ENCODE measurements at places on chromosomes 2 and 18.

- no peak for DNase-seq
These were observed 47.2 kb upstream of the XPO1 start for GRCh38 chr2:61585383-61585782.

GRCh38 chr2:73028841-73029240 is 42.7 kb downstream of the SFXN5 start:
- no peak for DNase-seq

DNA sequence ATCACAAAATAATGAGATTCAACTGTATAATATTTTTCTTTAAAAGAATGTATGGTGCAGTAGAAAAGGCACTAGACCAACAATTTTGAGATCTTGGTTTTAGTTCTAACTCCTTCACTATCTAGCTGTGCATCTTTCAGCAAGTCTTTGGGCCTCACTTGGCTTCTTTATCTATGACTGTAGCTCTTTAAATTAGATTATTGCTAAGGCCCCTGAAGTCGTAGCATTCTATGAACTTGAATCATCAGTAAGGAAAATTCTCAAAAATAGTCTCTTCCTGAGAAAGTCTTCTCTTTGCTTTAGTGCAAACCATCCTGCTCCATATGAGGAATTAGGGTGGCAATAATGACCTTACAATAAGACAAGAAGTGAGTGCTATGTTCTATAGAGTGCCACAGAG is 140.4 kb downstream of the FTCDNL1 start:
- no peak for DNase-seq

DNA sequence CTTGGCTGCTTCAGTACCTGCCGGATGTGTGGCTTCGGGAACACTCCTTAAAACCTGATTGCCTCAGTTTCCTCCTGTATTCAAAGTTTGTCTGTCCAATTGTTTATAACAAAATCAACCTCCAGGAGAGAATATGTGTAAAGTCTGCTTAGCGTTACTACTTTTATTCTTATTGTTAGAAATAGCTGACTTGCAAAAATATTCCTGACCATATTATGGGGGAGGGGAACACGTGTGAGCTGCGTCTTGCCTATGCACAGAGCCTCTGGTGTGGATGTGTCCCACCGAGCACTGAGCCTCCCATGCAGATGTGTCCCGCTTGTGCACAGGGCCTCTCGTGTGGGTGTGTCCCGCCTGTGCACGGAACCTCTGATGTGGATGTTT is 82.5 kb downstream of the DCDC2C start:
- no peak for DNase-seq

- peak; percentile 75 for DNase-seq
These were observed 19.5 kb downstream of the WIPF1 start for GRCh38 chr2:174577967-174578589.

- DNase-seq: no peak
These were observed 58.1 kb downstream of the KCNS3 start for GRCh38 chr2:17936599-17936998.

- no peak for DNase-seq
These were observed 47.0 kb downstream of the CAB39 start for GRCh38 chr2:230759481-230760167.

GRCh38 chr2:48944956-48945355 is 189.4 kb upstream of the LHCGR start:
- DNase-seq: no peak

DNA sequence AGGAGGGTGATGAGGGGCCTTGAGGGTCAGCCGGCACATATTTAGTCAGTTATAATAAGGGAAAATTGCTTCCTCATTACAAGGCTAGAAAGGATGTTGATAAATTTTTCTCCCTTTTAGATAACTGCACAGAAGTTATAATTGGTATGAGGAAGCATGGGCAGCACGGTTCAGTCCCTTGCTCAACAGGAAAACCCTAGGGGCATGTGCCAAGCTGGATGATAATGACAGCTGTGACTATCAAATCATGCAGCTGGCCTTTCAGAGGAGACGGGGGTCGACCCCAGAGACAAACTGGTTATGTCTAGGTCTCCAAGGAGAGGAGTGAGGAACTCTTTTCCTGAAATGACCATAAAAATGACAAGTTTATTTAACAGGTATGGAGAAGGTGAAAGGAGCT is 448.1 kb upstream of the VRK2 start:
- no peak for DNase-seq

GRCh38 chr2:238438856-238439849 is 12.4 kb downstream of the ASB1 start:
- DNase-seq: peak; percentile 36

DNA sequence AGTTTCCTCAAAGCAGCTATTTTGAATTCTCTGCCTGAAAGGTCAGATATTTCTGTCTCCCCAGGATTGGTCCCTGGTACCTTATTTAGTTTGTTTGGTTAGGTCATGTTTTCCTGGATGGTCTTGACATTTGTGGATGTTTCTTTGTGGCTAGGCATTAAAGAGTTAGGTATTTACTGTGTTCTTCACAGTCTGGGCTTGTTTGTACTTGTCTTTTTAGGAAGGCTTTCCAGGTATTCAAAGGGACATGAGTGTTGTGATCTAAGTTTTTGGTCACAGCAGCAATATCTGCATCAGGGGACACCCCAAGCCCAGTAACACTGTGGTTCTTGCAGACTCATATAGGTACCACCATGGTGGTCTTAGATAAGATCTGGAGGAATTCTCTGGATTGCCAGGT is 11.8 kb downstream of the MYO3B start:
- DNase-seq: no peak

- no peak for DNase-seq
These were observed 37.9 kb upstream of the PIK3C3 start for GRCh38 chr18:41917181-41917580.

GRCh38 chr2:205751569-205752031 is 69.3 kb downstream of the NRP2 start:
- DNase-seq: no peak

GRCh38 chr18:10135302-10135926 is 221.6 kb downstream of the VAPA start:
- no peak for DNase-seq

DNA sequence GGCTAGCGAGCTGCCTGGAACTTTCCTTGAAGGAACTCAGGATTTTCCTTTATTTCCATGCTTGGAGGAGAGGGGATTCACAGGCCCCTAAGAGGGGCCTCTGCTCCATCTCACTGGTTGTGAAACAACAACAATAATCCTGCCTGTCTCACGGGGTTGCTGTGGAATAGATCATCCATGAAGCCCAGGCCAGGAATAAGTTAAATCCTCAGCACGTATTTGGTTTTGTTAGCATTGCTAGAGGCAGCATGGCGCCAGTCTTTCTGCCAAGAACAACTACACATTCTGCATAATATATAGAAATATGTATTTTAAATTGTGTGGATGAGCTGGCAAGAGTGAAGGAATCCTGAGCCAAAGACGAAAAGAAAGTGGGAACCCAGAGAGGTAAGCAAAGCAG is 80.8 kb upstream of the L3MBTL4 start:
- DNase-seq: no peak

- DNase-seq: no peak
These were observed 948.0 kb upstream of the CNTNAP5 start for GRCh38 chr2:123077101-123077500.

DNA sequence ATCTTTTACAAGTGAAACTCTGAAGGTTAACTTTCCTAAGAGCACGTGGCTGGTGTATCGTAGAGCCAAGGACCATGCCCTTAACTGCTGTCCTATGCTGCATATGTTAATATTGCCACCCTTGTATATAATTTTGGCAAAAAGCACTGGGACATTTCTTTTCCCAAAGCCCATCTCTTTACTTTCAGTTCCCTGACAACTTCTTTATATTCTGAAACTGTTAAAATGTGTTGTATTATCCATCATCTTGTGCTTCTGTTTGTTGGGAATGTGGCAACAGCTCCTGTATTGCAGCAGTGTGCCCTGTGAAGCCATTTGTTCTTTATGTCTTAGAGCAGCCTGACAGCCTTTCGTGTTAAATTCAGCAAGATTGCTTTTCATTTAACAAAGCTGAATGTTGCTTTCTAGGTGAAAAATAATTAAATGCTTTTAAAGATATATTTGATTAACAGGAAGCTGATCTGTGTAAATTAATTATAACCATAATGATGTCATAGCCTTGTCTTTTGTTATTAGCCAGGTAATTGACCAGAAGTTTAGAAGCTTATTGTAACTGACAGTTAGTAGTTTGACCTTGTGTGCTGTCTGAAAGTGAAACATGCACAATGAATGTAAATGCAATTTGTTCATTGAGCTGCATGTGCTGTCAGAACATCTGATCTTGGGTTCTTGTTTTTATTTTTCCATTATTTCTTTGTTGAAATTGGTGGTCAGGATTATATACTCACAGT is 9.7 kb downstream of the RHBDD1 start:
- DNase-seq: no peak

DNA sequence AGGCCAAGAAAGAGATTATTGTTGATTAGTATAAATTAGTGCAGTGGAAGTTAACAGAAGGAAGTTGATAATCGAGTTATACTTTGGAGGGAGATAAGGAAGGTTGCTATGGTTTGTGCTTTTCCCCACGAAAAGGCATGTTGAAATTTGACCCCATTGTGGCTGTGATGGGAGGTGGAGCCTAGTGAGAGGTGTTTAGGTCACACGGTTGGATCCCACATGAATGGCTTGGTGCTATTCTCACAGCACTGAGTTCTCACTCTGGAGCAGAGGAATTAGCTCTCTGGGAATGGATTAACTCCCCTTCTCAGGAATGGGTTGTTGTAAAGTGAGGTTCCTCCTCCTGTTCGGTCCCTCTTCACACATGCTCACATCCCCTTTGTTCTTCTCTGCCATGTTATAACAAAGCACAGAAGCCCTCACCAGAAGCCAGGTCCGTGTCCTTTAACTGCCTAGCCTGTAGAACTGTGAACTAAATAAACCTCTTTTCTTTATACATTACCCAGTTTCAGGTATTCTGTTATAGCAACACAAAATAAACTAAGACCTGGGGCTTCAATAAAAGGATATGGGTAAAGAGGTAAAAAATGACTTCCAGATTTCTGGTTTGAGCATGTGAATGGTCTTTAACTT is 21.9 kb downstream of the PIGN start:
- no peak for DNase-seq

DNA sequence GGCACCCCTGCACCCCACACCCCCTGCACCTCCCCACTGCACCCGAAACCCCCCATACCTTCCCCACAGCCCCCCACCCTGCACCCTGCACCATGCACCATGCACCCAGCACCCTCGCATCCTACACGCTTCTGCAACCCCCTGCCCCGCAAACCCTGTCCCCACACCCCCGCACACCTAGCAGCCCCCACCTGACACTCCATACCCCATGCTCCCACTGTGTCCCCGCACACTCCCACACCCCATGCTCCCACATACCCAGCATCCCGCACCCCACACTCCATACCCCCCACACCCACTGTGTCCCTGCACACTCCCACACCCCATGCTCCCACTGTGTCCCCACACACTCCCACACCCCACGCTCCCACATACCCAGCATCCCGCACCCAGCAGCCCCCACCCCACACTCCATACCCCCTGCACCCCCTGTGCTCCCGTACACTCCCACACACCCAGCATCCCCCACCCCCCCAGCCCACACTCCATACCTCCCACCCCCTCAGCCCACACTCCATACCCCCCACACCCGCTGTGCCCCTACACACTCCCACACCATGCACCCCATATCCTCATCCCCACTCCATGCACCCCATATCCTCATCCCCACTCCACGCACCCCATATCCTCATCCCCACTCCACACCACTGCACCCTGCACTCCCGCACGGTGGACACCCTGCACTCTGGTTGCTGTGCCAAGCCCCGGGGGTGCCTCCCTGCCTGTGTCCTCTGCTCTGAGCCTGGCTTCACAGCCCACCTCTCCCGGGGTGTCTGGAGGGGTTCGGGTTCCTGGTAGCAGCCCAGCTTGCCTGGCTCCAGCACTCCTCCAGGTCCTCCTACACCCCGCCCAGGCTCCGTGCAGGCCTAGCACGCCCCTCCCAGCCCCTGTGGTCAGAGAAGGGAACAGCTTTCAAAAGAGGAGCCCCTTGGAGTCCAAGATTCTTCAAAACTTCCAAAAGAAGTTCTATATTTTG is 93.9 kb upstream of the CTDP1 start:
- DNase-seq: no peak

GRCh38 chr2:104650405-104650996 is 203.4 kb upstream of the POU3F3 start:
- no peak for DNase-seq

GRCh38 chr18:711310-711656 is 1.1 kb downstream of the ENOSF1 start:
- DNase-seq: no peak

DNA sequence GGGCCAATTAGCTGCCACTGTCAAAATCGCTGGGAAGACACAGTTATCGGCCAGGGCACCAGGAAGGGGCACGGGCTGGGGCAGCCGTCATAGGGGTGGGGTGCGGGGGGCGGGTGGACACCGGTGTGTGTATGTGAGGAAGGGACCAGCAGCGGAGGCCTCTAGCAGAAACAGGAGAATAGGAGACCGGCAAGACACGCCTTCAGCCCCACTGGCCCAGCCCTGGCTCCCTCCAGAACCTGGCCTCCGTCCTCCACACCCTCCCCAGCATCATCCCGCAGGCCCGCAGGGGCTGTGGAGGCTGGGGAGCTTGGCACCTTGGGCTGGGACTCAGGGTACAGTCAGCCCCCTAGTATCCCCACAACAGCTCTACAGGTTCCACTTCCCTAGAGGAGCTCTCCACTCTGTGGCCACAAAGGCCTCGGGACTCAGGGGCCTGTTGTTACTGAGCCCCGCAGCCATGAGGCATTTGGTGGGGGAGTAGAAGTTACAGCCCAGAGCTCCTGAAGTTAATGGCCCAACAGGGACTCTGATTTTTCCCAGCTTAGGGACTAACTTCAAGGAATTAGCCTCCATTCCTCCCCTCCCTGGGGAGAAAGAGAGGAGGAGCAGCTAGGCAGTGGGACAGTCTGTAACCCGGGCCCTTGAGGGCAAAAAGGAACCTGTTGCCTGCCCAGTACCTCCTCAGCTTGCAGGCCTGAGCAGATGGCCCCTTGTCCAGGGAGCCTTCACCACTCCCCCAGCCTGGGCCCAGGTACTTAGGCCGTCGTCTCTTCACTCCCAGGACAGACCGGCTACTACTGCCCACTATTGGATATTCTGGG is 19.9 kb downstream of the SH2D6 start:
- DNase-seq: no peak

DNA sequence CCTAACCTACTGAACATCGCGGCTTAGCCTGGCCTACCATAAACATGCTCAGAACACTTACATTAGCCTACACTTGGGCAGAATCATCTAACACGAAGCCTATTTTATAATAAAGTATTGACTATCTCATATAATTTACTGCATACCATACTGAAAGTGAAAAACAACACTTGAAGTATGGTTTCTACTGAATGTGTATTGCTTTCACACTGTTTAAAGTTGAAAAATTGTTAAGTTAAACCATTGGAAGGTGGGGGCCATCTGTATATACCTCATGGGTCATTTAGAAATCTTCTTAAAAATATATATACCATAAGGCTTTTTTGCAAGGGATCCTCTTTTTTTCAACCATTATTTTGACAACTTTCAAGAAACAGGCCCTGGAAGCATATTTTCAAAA is 16.5 kb downstream of the RNF149 start:
- DNase-seq: no peak

DNA sequence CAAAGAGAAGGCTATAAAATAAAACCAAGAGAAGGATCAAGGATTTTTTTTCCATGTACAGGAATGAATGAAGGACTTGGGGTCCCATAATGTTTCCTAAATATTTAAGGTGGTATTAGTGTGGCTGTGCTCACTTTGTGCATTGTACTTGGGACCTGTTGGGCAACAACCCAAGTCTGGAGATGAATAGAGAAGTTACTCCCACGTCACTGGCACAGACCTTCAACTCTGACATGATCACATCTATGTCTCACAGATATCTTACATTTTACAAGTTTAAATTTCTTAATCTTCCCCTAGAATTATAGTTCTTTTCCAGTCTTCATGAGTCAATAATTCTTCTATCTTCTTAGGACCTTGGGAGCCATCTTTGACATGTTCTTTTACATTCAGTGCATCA is 133.4 kb downstream of the PLCL1 start:
- no peak for DNase-seq
